T-helper 1 cell treated with Interleukin-12 subunit alpha and Interleukin-12 subunit beta and Interleukin-4 antibody, amounts not matched to agents 30 ng/mL and 1 ng/mL, for 36 hours (primary cell): ENCODE measurements at places on chromosomes 2 and 18. TPM values are rescaled to one million over a fixed set of nuclear protein-coding genes. Genes with fewer than 3 reads are reported as not detected.

The TFPI gene
- total RNA-seq, result 0.41 TPM in 1 of 2 replicates, not detected in the other

The ST3GAL5 gene
- total RNA-seq, result 54.7 and 56.7 TPM in 2 replicates

The UGT1A4 gene
- total RNA-seq, result not detected in 2 replicates

The CHST10 gene
- total RNA-seq, result 4.2 TPM in 2 replicates

The SERPINB3 gene
- total RNA-seq, result not detected in 2 replicates

The CD8B gene
- 1.0 and 2.8 TPM in 2 replicates for total RNA-seq

The C18orf32 gene
- 30.2 and 32.8 TPM in 2 replicates for total RNA-seq

The POMC gene
- total RNA-seq, result 3.4 and 4.6 TPM in 2 replicates

The MAPK4 gene
- total RNA-seq, result not detected in 2 replicates

The RNF152 gene
- total RNA-seq, result 0.05 and 0.10 TPM in 2 replicates

The RESP18 gene
- total RNA-seq, result not detected in 2 replicates

The B3GNT7 gene
- total RNA-seq, result not detected in 2 replicates

The IRS1 gene
- total RNA-seq, result 6.3 TPM in 2 replicates

The L3MBTL4 gene
- total RNA-seq, result 0.68 and 1.1 TPM in 2 replicates

The ASPRV1 gene
- 1.1 TPM in 2 replicates for total RNA-seq

The LYPD6 gene
- total RNA-seq, result not detected in 2 replicates

The MOCOS gene
- 0.17 TPM in 2 replicates for total RNA-seq

The UGT1A10 gene
- not detected in 2 replicates for total RNA-seq

The UCN gene
- 1.6 and 2.6 TPM in 2 replicates for total RNA-seq

The PIEZO2 gene
- not detected in 2 replicates for total RNA-seq

The STK17B gene
- 405 and 419 TPM in 2 replicates for total RNA-seq

The SRD5A2 gene
- not detected in 2 replicates for total RNA-seq

The TSPYL6 gene
- total RNA-seq, result not detected in 2 replicates

The CD8A gene
- 2.4 and 2.6 TPM in 2 replicates for total RNA-seq

The LBH gene
- total RNA-seq, result 134 and 135 TPM in 2 replicates

The BUB1 gene
- total RNA-seq, result 87.5 and 88.5 TPM in 2 replicates

The IL18RAP gene
- total RNA-seq, result 40.3 and 43.4 TPM in 2 replicates

The DNAH7 gene
- total RNA-seq, result 0.05 TPM in 1 of 2 replicates, not detected in the other

The DSEL gene
- total RNA-seq, result not detected in 2 replicates

The NEB gene
- 0.12 and 0.42 TPM in 2 replicates for total RNA-seq

The SLC19A3 gene
- total RNA-seq, result not detected in 2 replicates

The ABCG5 gene
- total RNA-seq, result not detected in 2 replicates

The PDE11A gene
- not detected in 2 replicates for total RNA-seq

The ACMSD gene
- total RNA-seq, result not detected in 2 replicates

The ATP6V1C2 gene
- not detected in 2 replicates for total RNA-seq

The RGPD3 gene
- 0.32 and 0.37 TPM in 2 replicates for total RNA-seq

The GPAT2 gene
- total RNA-seq, result 9.8 and 10.2 TPM in 2 replicates

The PCARE gene
- total RNA-seq, result not detected in 2 replicates

The NPAS2 gene
- 1.5 and 2.4 TPM in 2 replicates for total RNA-seq

The GALNT14 gene
- total RNA-seq, result 0.17 and 0.27 TPM in 2 replicates

The STPG4 gene
- total RNA-seq, result 0.22 TPM in 1 of 2 replicates, not detected in the other

The SCN3A gene
- total RNA-seq, result 0.02 TPM in 1 of 2 replicates, not detected in the other

The TRIB2 gene
- total RNA-seq, result 38.1 and 38.9 TPM in 2 replicates

The PJVK gene
- 1.0 and 1.7 TPM in 2 replicates for total RNA-seq

The LRP1B gene
- not detected in 2 replicates for total RNA-seq

The VIT gene
- not detected in 2 replicates for total RNA-seq
